CD4-positive, alpha-beta T cell treated with Interferon alpha-2 for 1 hour (primary cell): ENCODE measurements at places on chromosomes 13 and 19.

- peak; percentile 11 for DNase-seq
These were observed 36.4 kb downstream of the EPS15L1 start for GRCh38 chr19:16435238-16435917.

DNA sequence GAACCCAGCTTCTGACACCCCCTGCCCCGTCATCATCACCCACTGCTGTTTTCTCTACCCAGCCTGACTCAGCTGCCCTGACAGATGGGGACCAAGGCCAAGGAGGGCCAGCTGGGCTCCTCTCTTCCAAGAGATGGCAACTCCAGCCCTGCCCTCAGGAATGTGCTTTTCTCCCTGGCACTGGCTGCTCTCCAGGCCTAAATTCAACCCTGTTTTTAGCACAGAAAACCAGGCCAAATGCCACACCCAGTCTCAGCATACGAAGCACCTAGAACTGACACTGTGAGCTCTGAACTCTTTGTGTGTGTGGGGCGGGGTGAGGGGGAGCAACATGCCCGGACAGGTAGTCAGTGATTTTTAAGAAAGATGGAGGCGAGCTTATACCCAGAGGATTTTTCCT, 23.4 kb upstream of the IGFL1 start:
- no peak for DNase-seq

GRCh38 chr13:113654591-113655345, 3.2 kb downstream of the ATP4B start:
- no peak for DNase-seq

- DNase-seq = no peak
These were observed 19.3 kb downstream of the COL4A2 start for GRCh38 chr13:110326263-110326904.

DNA sequence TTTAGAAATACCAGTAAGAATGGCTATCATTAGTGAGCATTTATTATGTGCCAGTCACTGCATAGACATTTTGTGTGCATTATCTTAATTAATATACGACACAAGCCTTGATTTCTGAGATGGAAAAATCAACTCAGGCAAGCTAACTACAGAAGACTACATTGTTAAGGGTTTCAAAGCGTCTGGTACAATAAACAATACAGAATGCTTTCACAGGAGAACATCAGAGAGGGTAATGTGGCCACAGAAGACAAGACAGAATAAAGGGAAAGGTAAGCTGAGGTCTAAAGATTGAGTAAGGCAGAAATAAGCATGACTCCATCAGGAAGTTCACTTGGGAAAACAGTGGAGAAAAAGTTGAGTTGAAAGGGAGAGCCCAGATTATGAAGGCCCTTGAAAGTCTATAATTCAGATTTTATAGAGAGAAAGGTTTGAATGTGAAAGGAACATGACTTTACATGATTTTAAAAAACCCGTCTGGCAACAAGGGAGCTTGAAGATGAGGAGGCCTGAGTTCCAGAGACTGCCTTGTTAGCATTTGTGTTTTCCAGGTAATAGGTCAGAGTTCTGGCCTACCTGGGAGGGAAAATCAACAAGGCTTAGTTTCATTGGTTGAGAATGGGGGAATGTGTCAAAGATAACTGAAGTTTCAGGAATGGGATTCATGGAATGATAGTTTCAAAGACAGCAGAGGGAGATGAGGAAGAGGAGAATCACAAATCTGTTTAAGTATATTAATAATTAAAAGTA, 1.8 kb upstream of the MBNL2 start:
- no peak for DNase-seq

GRCh38 chr13:43785650-43786471, 911 bp downstream of the ENOX1 start:
- no peak for DNase-seq

DNA sequence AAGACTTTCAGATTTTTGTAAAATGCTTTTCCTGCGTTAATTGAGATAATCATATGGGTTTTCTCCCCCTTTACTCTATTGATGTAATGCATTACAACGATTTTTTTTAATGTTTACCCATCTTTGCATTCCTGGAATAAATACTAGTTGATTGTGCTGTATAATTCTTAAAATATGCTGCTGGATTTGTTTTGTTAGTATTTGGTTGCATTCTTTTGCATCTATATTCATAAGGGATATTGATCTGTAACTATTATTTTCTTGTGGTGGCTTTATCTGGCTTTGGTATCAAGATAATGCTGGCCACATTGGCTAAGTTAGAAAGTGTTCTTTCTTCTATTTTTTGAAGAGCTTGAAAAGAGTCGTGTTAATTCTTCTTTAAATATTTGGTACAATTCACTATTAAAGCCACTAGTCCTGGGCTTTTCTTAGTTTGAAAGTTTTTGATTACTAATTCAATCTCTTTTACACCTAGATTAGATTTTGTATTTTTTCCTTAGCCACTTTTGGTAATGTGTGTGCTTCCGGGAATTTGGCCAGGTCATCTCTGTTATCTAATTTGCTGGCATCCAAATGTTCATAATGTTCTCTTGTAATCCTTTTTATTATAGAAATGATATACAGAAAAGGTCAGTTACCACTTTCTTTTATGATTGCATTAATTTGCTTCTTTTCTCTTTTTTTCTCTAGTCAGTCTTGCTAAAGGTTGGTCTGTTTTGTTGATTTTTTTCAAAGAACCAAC, 29.8 kb downstream of the KL start:
- no peak for DNase-seq

GRCh38 chr13:24764276-24764630, 284 bp downstream of the RNF17 start:
- no peak for DNase-seq

- DNase-seq = no peak
These were observed 4.7 kb downstream of the SPPL2B start for GRCh38 chr19:2333027-2333806.

DNA sequence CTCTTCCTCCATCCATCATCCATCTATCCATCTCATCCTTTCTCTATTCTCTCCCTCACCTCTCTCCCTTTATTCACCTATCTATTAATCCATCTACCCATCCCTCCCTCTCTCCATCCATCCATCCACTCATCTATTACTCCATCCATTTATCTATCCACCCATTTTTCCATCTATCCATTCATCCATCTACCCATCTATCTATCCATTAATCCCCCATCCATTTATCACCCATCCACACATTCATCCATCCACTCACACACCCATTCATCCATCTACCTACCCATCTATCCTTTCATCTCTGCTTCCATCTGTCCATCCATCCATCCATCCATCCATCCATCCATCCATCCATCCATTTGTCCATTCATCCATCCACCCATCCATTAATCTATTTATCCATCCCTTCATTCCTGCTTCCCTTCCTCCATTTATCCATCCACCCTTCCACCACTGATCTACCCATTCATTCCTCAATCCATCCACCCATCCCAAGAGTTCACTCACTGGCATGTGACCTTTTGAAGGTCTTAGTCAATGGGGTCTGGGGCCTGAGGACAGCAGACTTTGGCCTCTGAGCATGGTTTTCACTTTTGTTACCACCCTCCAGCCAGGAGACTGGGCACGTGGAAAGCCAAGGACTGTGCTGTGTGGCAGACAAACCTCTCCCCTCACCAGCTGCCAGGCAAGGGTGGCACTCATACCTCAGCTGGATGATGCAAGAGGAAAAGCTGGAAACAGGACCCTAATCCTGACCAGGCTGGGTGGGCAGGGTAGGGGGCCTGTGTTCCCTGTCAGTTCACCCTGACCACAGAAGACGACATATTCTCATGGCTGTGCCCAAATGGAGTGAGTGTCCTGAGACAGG, 126.7 kb downstream of the URI1 start:
- DNase-seq = no peak

GRCh38 chr13:112869202-112870050, 99.6 kb upstream of the MCF2L start:
- no peak for DNase-seq

DNA sequence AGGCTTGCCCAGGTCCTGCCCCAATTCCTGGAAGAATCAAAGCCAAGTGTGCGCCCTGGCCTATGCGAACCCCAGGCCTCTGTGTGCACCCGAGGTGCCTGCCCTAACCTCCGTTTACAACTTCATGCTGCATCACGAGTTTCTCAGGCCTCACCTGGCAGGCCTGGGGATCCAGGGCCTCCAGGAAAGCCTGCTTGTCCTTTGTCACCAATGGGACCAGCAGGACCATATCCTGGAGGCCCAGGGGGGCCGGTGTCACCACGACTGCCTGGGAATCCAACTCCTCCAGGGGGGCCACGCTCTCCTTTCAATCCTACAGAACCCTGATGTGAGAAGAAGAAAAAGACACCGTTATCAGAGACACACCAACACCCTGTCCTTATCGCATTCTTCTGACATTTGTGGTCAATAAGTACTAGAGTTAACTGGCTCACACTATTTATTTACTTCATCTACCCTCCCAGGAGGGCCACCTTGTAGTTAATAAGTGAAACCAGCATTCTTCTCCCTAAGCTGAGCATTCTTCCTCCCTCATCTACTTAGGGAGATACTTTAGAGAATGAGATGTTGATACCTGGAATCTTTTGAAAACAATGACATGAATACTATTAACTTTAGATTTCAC, 120.6 kb downstream of the COL4A1 start:
- DNase-seq = no peak

- no peak for DNase-seq
These were observed 324.9 kb upstream of the SPRY2 start for GRCh38 chr13:80665792-80666333.

GRCh38 chr19:47176627-47177090, 46.0 kb downstream of the SAE1 start:
- DNase-seq = peak; percentile 61

DNA sequence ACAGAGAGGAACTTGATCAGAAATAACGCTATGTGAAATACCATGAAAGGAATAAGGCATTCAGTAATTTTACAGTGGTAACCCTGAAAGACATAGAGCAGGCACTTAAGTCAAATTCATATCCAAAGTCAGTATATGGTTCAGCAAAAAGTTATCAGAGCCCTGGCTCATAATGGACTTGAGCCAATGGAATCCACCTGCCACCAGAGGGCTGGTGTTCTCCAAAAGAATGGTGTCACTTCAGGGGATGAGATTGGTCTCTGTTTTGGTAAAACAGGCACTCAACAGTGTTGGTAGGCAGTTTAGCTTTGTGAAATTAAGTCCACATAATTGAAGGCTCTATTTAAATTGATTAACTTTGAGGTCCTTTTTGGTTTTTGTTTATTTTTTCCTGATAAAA, 93.9 kb downstream of the LIG4 start:
- no peak for DNase-seq

GRCh38 chr13:25375727-25376358, 4.1 kb downstream of the ATP8A2 start:
- peak; percentile 55 for DNase-seq

- peak; percentile 28 for DNase-seq
These were observed 324.0 kb downstream of the GPC5 start for GRCh38 chr13:91722267-91722884.

DNA sequence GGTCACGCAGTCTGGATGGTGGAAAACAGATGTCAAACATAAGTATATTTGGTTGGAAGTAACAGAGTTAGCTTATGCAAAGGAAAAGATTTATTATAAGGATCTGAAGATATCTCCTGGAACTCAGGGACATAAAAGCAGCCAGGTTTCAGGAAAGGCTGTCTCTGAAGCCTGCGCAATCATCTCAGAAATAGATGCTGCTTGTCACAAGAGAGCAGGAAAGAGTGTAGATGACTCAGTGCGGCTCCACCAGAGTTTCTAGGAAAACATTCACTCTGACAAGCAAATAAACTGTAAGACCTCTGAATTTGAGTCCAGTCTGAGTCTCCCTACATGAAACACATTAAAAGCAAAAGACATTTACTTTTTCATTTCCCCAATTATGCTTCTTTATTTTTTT, 220.4 kb upstream of the HTR2A start:
- DNase-seq = no peak

DNA sequence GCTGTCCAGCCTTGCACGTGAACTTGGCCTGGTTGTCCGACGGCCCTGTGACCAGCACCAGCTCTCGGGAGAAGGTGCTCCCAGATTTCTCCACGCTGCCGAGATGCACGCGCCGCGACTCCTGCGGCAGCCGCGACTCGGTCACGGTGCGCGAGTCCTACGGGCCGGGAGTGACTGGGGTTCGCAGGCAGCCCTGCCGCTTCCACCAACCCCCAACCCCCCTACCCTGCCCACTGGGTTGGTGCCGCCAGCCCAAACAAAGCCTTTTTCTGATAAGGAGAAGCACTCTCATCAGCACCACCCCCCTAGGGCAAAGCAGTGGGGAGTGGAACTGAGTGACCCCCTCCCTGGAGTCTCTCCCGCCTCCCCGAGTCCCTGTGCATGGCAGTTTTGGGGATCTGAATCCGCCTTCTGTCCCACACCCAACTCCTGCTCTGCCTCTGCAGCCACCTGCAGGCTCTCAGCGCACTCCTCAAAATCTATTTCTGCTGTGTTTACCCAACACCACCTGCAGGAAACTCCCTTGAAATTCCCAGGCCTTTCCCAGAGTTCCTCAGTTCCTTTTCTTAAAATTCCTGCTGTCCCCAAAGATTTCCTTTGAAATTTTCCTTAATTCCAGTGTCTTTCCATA, 6.2 kb downstream of the NPHS1 start:
- no peak for DNase-seq

GRCh38 chr19:55566823-55567222, 13.8 kb downstream of the ZNF579 start:
- no peak for DNase-seq

DNA sequence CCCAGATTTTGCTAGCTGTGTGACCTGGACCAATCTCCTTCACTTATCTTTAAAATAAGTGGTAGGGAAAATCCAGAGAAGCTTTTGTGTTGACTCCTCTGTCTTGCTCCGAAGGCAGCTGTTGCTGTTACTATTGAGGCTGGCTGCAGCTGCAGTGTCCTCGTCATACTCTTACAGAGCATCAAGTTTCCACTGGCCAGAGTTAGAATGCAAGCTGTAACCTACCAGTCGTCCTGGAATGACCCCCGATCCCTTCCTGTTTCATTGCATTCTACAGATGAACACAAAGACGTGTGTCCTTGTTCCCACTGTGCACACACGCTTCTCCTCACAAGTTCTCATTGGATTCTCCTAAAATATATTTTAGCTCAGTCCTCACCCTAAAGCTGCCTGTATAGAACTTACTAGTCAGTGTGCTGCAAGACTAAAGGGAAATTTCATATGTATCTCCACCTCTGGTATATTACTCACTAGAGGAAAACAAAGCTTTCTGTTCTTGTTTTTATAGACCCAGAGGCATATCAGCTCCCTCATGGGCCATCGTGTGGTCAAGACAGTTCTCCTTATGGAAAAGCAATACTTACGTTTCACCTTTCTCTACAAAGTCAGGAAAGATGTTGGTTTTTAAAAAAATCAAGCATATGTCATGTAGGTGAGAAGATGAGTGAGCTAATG, 589.8 kb downstream of the LMO7 start:
- DNase-seq = no peak
